ENCODE measurements at places on chromosomes 6 and 20.
A peak's percentile ranks its signal among the peaks of the same experiment; 100 is the strongest.

DNA sequence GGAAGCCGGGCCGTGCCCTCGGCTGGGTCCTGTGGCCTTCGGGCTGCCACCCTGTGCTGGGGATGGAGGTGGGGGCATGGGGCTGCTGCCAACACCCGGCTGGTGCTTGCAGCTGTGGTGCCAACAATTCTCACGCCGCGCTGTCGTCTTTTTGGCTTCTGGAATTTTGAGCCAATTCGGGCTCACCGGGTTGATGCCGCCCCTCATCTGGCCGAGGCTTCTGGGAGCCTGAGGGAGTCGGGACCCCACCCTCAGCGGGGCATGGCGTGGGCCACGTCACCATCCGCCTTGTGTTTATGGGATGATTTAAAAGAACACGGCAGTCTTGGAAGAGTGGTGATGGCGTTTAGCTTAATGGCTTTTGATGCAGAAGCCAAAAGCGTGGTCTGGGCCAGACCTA, 8.7 kb upstream of the NPBWR2 start:
- no peak for DNase-seq

DNA sequence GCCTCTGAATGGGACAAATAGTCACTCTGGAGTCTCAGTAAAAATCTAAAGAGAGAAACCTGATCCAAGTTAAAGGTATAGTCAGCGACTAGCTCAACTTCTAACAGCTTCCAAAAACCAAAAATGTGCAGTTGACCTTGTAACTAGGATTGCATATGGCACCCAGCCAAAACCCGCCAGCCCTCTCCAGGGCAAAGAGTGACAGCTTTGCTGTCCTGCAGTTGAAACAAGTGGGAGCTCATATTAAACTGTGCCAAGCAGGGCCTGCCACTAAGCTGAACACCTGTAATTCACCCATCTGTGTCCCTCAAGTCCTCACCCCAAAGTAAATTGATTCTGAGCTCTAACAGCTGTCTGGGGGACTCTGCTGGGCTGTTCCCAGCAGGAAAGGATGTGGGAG, 695.3 kb downstream of the MAFB start:
- no peak for DNase-seq

GRCh38 chr6:37860226-37860839, 40.8 kb downstream of the ZFAND3 start:
- no peak for DNase-seq

- DNase-seq: no peak
Measured at GRCh38 chr20:4740774-4741431, 19.2 kb downstream of the PRND start.

GRCh38 chr20:13788167-13788834, 3.5 kb downstream of the NDUFAF5 start:
- DNase-seq: no peak

DNA sequence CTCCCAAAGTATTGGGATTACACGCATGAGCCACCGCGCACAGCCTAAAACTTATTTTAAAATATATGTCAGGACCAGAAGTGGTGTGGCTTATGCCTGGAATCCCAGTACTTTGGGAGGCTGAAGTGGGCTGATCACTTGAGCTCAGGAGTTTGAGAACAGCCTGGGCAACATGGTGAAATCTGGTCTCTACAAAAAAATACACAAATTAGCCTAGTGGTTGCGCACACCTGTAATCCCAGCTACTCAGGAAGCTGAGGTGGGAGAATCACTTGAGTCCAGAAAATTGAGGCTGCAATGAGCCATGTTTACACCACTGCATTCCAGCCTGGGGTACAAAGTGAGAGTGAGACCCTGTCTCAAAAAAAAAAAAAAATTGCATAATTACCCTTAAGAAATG, 13.7 kb downstream of the PXT1 start:
- no peak for DNase-seq

DNA sequence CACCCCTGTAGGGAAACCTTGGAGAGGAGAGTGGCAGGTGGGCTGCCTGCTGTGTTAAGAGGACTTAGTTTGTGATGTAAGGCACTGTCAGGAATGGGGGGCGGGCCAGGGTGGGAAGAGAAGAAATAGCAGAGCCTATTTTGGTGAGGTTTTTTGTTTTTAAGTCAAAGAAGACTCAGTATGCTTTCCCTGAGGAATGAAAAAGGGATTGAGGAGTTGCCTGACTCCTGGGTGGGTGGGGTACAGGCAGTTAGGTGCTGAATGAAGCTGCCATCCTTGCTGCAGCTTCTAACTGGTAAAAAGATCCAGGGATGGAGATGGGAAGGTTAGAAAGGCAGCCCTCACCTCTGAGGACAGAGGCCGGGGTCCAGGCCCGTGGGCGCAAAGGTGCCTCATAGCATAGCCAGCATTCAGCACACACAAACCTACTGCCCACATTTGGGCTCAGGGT, 37.9 kb downstream of the PLCG1 start:
- no peak for DNase-seq

- DNase-seq: no peak
Measured at GRCh38 chr6:77487808-77488425, 24.6 kb upstream of the HTR1B start.

- DNase-seq: peak; percentile 65
Measured at GRCh38 chr6:118650582-118651281, 659 bp downstream of the CEP85L start.

DNA sequence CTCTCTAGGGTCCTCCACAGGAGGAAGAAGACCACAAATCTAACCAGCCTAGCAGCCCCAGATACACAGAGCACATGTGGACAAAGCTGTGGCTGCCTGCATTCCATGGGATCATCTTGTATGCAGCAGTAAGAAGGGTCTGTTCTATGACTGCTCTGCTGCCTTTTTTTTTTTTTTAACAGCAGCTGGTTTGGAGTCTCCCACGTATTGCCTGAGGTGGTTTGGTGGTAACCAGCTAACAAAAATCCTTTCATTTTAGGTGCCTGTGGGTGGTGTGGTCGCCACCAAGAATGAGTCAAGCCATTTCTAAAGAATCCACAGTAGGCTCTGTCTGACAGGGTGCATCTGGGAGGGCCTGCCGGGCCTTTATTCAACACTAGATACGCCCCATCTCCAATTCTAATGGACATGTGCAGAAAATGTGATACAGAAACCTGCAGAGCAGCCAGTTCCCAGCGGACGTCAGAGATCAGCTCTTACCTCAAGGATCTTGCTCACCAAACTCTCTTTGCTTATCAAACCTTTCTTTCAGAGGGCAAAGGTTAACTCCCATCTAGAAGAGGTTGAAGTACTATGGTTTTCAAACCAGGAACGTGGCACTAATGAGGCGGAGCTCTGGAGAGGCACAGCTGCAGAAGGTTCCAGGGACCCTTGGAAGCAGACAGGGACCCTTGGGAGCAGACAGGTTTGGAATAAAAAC, 32.0 kb downstream of the GNAS-AS1 start:
- DNase-seq: no peak

DNA sequence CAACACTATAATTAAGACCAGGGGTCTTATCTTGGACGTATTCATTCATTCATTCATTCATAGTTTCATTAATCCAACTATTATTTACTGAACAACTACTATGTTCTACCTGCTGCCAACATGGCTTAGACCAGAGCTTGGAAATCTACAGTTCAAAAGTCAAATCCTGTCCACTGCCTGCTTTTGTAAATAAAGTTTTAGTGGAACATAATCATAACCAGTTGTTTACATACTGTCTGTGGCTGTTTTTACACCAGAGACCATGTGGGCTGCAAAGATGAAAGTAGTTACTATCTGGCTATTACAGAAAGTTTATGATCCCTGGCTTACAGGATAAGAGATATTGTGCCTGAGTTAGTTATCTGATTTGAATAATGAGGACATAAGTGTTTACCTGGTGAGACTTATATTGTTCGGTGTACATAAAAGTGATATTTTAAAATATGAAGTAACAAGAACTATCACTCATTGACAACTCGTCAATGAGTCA, 567.7 kb downstream of the TFAP2B start:
- DNase-seq: no peak

GRCh38 chr6:111590209-111590980, 15.3 kb downstream of the TRAF3IP2 start:
- DNase-seq: no peak

GRCh38 chr6:35716798-35717197, 20.0 kb upstream of the ARMC12 start:
- DNase-seq: no peak

GRCh38 chr6:2807342-2808090, 34.1 kb downstream of the SERPINB1 start:
- DNase-seq: no peak

DNA sequence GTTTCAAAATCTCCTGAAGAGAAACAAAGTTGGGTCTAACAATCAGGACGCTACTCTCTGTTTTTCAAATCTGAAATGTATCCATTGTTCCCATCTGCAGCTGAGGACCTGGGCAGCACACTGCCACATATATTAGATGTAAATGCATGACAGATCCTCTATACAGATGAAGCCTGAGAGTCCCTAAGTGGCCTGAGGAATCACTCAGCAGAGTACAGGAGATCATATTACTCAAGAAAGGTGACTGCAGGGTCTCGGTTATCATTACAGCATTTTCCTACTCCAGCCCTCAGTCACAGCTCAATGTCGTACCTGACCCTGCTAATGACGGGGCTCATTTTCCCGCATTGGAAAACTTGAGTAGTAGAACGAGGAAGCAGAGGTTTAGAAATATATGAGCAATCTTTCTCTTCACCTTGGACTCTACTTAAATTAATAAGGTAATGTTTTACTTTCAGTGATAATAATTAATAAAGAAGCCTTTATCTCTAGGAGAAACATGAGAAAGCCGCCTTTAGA, 256.2 kb upstream of the IRAK1BP1 start:
- DNase-seq: no peak

DNA sequence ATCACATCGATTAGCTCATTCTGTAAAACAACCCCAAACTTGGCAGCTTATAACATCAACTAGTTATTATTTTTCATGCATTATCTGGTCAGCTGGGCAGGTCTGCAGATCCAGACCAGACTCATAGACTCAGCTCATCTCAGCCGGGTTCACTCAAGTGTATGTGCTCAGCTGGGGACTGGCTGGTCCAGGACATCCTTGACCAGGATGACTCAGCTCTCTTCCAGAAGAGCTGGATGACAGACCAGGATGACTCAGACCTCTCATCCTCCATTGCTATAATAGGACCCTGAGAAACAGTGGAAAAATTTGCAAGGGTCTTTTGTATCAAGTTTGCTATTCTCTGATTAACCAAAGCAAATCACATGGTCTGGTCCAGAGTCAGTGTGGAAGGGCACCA, 312.5 kb upstream of the PLCB4 start:
- no peak for DNase-seq

All from C1 segment of cervical spinal cord (tissue), 14 donors.